T-cell (primary cell): ENCODE measurements at places on chromosomes 2 and 18.
A peak's percentile ranks its signal among the peaks of the same experiment; 100 is the strongest.

- no peak for DNase-seq
These were observed 82.8 kb downstream of the SKA1 start for GRCh38 chr18:50457639-50458038.

GRCh38 chr18:74148543-74149070, 284 bp downstream of the TIMM21 start:
- DNase-seq = no peak

DNA sequence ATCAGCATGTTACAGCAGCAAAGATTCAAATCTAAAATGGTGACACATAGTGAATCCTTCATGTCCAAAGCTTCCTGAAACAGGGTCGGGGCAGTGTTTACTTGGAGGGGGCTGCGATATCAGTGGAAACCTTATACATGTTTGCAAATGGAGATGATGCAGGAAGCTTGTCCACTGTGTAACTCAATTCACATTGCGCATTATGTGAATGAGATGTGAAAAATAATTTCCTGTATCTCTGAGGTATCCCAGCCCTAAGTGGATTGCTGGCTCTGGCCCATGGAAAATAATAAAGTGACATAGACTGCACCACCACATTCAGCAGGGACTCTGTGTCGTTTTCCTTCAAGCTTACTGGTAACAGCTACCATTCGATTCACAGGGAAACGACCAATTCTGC, 505.5 kb downstream of the GALR1 start:
- no peak for DNase-seq

DNA sequence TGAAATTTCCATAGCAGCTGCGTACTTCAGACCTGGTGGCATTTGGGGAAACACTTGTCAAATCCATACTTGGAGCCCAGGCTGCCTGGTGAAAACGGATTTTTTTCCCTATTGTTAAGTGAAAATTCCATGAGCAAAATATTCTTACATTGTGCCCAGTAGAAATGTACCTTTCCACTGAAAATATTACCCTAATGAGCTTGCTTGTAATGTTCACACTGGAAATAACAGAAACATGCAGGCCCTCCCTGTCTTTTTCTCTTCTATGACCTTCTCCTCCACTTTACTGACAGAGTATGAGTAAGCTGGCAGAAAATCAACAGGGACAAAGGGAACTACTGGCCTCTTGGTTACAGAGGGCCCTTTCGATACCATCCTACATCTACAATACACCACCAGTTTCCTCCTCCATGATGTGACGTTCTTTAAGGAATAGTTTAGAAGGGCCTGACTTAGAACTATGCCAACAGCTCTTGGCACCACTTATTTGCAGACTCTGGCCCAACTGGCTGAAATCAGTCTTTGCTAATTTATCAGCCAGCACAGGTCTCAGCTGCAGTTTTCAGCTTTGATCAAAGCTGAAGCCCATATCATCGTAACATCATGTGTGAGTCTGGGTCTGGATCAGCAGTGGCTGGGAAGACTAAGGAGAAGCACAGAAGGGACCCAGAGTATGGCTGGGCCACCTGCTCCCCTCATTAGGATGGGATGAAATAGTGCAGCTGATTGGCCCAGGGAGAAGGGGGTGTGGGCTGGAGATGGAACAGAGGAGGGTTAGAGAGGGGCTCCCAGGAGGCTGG, 272.2 kb upstream of the ID2 start:
- no peak for DNase-seq

DNA sequence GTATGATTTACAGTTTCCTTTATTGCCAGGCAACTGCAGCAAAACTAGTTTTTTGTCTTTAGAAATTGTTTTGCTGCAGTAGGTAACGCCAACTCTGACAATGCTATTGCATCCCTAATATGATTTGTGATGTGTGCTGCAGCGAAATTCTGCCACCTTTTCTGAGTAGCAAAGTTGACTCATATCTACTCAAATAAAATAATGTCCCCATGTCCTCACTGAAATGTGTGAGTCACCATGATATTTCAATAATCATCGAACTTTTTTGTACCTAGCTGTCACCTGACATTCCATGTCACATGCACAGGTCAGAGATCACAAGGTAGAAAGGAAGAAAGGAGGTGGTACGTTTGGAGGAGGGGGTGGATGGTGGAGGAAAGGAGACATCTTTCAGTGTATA, 205.0 kb downstream of the RAD51AP2 start:
- no peak for DNase-seq

DNA sequence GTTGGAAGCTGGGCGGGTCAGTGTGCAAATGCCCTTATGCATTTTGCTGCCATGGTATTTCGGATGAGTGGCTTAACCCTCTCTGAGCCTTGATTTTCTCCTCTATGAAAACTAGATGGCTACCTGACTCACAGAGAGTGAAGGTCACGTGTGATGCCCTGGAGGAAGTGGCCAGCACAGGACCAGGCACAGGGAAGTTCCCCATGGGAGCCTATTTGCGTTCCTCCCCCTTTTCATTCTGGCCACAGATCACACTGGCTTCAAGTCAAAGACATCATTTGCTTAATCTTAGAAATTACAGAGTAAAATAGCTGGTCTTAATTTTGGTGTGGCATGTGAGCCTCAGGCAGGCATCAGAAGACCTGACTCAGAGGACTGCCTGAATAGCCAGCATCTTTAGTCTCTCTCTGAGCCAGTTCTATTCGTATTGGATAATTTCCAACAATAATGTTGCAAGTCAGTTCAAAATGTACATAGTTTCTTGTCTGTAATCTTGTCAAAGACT, 57.6 kb upstream of the CD302 start:
- no peak for DNase-seq

DNA sequence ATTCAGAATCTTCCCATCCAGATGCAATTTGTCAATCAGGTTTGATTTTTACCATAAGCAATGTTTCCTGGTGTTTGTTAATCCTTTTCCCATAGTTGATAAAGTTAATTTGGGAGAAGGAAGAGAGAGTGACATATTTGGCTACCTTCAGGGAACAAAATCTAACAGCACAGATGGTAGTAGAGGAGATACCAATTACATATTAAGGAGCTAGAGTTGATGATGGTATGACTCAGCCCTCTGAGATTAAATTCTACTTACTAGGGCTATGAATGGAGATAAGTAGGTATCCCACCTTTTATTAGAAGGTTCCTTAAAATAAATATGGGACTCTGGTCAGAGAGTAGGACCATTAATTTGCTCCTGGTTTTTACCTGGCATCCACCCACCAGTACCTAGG, 139.7 kb downstream of the EHBP1 start:
- DNase-seq = no peak

DNA sequence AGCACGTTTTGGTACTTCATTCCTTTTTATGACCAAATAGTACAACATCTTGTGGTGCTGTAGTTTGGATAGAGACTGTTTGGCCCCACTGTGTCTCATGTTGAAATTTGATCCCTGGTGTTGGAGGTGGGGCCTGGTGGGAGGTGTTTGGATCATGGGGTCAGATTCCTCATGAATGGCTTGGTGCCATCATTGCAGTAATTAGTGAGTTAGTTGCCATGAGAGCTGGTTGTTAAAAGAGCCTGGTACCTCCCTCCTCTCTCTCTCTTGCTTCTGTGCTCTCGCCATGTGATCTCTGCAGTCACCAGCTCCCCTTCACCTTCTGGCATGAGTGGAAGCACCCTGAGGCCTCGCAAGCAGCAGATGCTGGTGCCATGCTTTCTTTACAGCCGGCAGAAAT, 50.9 kb downstream of the NCAPH start:
- DNase-seq = no peak

GRCh38 chr2:112938904-112939303, 27.9 kb downstream of the IL37 start:
- DNase-seq = peak; percentile 3

DNA sequence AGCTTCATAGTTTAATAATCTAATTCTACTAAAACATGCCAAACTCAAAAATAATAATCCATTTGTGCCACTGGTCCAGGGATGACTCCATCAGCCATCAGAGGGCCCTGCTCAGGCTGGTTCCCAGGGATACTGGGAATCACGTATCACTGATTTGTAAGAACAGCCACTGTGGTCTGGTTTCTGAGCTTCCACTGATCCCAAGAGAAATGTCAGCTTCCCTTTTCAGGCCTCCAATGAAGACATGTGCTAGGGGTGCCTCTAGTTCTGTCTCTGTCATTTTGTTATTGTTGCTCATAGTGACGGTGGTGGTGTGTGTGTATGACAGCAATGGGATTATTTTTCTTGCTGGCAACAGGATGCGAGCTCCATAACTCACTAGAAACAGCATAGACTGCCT, 83.2 kb downstream of the CELF4 start:
- no peak for DNase-seq

- no peak for DNase-seq
These were observed 133.6 kb downstream of the SP3 start for GRCh38 chr2:173831312-173832229.

DNA sequence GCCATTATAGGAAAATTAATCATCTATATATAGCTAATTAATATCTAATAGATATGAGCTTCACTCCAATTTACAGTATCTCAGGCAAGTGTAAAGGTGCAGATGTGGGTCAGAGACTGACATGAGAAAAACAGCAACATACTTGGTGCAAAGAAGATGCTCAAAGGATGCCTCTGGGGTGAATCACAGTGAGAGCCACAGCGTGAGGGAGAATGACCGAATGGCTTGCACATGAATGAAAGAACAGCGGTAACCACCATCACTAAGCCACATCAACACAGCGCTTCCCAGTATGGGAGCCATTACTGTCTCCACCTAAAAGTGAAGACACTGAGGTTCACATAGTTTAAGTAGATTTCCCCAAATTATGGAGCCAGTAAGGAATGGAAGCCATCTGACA, 423.4 kb upstream of the ID2 start:
- no peak for DNase-seq

DNA sequence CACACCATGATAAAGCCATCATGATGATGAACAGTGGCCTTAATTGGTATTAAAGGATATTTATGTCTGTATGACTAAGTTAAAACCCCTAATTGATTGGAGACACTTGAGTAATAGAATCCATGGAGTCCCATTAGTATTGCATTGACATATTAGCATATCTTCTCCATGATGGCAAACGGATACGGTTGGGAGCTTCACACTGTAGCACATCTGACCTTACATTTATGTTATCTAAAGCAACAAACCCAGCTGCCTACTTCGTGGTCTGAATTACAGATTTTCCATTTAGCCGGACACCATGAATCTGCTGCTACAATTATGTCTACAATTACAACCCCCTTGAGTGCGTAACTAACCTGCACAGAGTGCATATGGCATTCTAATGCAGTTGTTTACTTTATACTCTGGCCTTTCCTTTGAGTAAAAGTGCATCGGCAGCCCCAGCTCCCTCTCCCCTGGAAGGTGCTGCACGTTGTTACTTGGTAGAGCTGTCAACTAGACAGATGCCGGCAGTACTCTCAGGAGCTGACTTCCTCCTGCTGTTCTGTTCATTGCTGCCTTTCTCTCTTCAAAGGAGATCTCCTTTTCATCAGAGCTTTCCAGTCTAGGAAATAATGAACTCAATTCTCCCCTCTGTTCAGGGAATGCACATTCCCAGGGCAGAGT, 92.1 kb downstream of the LRRC30 start:
- DNase-seq = no peak

GRCh38 chr2:134669731-134670669, 48.8 kb downstream of the TMEM163 start:
- DNase-seq = peak; percentile 84

- DNase-seq = no peak
These were observed 79.5 kb downstream of the UPP2 start for GRCh38 chr2:158181171-158181570.

GRCh38 chr2:98654699-98655495, 46.5 kb downstream of the UNC50 start:
- peak; percentile 80 for DNase-seq

GRCh38 chr2:70767079-70767698, 811 bp downstream of the ADD2 start:
- no peak for DNase-seq

DNA sequence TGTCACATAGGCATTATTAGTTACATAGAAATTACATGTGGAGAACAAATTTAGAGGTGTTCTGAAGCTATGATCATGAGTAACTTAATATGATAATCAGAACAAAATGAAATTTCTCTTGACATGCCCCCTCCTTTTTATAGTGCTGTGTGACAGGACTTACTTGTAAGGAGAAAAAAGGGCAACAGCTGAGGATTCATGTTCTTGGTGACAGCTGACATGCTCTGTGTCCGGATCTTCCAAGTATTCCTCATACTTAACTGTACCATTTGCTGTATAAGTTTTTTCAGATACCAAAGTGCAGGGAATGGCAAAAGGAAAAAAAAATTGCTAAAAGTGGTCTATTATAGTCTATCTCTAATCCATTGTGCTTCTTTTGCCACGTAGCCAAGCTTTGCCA, 3.5 kb upstream of the MYL1 start:
- DNase-seq = no peak

GRCh38 chr2:12774395-12774727, 57.6 kb downstream of the TRIB2 start:
- DNase-seq = no peak

- DNase-seq = no peak
These were observed 4.0 kb upstream of the SLC35F5 start for GRCh38 chr2:113760400-113760799.

- no peak for DNase-seq
These were observed 55.3 kb upstream of the SULT1C3 start for GRCh38 chr2:108184419-108184818.

GRCh38 chr18:3603421-3604234, 153.7 kb downstream of the TGIF1 start:
- DNase-seq = no peak

DNA sequence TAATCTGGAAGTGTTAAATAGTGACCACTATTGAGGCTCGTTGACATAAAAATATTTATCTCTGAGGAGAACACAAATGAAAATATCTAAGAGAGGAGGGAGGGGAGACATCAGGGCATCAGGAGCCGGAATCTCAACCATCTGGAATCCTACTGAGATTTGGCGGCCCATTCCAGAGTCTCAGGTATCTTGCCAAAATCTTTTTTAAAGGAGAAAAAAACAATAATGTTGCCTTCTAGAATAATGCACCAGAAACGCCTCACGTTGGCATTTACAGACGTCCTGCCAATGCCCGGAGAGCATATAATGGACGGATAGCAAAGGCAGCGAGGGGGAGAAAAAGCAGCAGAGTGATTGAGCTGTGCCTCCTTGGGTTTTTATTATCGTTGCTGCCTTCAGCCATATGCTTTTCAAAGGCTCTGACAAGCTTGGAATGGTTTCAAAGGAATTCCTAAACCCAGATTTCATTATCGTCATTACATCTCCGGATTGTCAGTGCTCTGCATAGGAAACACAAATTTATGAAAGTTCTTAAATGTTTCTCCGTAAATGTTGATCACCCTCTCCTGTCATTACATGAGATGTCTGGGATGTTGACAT, 30.9 kb upstream of the EGR4 start:
- DNase-seq = no peak

DNA sequence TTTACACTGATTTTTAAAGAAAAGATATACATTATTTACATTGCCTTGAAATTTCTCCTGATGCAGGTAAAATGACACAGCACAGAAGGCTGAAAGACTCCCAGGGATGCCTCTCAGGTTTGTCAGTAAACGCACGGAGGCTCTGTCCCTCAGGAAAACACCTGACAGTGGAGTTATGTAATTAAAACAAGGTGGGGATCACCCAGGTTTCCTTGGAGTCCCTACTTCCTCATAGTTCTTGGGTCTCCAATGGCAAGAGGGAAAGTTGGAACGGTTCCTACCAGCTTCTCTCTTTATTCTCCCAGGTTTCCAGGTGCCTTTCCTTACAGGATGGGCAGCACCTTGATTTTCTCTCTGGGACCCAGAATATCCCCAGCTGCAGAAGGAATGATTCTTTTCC, 654.8 kb downstream of the SLC4A3 start:
- DNase-seq = no peak
